ENCODE measurements at places on chromosomes 2 and 18.

- no peak for DNase-seq
Measured at GRCh38 chr2:215002500-215002899, 135.9 kb downstream of the ABCA12 start.

DNA sequence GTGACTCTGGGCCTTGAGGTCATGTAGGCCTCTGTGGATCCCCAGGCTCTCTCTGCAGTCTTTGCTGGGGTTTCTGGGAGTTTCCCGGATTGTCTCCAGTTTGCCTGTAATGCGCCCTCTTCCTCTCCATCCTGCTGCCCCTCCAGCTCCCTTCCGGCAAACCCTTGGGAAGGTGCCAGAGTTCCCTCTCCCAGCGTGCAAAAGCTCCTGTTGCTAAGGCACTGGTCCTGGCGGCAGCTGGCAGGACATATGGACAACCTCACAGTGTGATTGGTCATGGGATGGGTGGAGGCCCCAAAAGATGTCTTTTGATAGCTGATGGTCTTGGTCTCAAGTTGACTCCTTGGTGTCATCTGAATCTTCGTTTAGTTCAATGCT lies 320.1 kb downstream of the CYP26B1 start:
- DNase-seq = no peak

- DNase-seq = no peak
Measured at GRCh38 chr18:32095900-32096229, 4.2 kb downstream of the RNF138 start.

GRCh38 chr2:202771741-202772460 lies 99.7 kb downstream of the ICA1L start:
- DNase-seq = no peak

GRCh38 chr2:236824836-236825235 lies 255.2 kb downstream of the ACKR3 start:
- DNase-seq = no peak

DNA sequence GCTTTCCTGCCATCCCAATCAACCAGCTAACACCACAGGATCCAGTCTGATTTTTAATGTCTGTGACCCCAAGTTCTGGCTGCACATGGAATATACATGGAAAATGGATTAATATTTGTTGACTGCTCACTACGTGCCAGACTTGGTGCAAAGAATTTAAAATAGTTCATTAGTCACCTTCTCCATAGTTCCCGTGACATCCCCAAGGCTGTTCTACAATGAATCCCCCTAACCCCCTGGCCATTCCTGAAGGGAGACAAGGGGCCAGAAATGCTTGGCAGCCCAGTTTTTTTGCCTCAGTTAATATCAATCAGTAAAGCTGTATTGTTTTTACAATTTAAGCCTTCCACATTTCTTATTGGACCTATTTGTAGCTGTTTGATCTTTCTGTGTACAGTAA lies 71.0 kb upstream of the ST3GAL5 start:
- no peak for DNase-seq

GRCh38 chr2:226142463-226142862 lies 657.2 kb downstream of the IRS1 start:
- DNase-seq = no peak

DNA sequence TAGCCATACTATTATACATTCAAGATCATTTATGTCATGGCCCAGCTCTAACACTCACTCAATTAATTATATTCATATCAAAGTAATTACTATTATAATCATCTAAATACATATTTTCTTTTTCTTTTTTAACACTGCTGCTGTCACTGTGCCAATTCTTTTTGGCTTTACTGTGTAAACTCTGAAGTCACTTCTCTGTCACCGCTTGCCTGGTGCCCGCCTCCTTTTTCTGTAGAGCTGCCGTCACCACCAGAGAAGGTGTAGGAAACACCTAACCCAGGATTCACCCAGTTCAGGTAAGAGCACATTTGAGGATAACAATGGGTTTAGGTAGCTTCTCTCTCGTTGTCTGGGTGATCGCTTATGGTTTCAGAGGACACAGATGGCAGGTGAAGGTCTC lies 93.3 kb downstream of the AOX1 start:
- DNase-seq = no peak

GRCh38 chr18:59725142-59725541 lies 27.9 kb upstream of the CCBE1 start:
- no peak for DNase-seq

DNA sequence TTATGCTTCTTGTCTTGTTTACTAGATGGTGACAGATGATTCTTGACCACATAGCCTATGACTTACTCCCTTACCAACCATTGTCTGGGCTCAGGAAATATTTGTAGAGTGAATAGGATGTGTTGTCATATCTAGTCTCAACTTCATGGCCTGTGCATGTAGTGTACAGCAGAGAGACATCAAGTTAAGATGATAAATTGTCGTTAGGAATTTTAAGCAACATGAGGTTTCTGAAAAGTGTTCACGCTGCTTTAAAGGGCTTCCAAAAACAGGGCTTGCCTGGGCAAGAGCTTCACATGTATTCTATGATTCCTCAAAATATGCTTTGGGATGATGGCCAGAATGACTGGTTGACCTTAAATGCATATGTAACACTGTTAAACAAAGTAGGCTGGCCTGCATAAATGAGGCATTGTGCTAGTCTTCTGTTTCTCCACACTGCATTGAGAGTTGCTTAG lies 424.0 kb downstream of the RND3 start:
- no peak for DNase-seq

GRCh38 chr2:231795525-231796327 lies 9.5 kb downstream of the COPS7B start:
- no peak for DNase-seq

DNA sequence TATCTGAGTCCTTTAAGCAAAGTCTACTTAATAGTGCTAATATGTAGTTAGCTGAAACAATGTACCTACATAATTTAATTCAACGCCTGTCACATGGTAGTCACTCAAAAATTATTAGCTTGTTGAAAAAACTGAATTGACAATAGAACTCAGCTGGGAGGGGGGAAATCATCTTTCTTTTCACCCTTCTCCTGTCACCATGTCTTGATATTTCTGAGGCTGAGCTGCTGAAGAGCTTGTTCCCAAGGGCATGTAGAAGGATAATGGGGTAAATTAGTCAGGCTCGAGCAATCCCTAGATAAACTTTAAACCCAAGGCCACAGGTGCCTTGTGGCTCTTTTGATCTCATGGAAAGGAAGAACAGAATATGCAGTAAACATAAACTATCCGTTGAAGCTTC lies 339.6 kb upstream of the LRATD1 start:
- DNase-seq = no peak

- no peak for DNase-seq
Measured at GRCh38 chr18:6627645-6628044, 101.9 kb upstream of the ARHGAP28 start.

DNA sequence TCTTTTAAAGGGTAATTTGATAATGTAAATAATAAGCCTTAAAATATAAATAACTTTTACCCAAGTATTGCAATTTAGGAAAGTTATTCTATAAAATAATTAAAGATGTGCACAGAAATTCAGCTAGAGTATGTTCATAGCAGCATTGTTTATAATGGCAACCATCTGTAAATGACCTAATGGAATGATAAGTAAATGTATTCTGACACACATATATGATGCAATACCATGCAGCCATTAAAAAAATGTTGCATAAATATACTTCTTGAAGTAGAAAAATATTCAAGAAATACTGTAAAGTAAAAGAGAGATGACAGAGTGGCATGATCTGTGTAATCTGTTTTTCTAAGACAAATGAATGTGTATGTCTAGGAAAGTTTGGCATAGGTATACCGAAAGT lies 545.7 kb downstream of the ZEB2 start:
- DNase-seq = no peak

- no peak for DNase-seq
Measured at GRCh38 chr2:56386657-56387056, 202.9 kb downstream of the CCDC85A start.

DNA sequence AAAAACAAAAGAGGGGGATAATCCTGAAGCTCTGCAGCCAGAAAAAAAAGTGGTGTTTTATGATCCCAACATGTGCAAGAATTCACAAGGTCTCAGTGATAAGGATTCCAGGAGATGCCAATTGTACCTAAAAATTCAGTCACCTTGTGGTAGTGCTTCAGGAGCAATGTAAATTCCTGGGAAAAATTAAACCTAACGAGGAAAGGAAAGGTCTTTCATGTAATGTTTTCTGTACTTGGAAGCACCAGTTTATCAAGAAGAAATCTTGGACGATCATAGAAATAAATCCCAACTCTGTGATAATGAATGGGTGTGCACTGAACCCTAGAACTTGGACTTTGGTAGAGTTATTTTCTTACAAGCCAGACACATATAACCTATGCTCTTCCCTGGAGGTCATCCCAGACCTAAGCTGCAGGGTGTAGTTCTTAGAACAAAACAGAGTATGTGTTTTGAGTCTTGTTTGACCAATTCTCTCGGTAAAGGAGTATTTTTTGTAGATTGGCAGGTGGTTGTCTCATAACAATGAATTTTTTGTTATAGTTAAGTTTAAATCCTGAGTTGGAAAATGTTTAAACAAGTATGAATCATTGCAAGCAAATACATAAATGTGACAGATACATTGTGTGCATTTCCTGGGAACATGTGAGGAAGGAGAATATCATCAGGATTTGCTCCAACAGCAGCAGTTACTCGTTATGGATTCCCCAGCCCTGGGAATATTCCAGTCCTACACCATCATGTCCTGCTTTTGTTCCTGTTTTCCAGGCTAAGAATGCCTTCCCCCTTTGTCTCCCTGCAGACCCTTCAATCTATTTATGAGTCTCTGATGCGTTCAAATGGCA lies 224.6 kb downstream of the NAPG start:
- DNase-seq = no peak

DNA sequence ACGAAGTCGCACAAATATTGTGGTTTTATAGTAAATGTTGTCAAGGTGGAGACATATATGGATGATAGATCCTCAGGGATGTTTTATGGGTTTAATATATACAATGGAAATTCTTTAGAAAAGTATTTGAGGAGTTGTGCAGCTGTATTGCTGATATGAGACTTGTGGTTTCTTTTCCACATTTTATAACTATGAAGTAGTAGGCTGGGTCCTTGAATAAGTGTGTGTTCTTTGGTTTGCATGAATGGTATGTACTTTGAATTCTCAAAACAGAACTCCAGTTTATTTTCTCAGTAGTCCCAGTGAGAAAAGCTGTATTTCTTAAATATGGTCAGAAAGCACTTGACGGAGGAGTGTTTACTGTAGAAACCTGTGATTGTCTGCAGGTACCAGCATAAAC lies 42.4 kb downstream of the PLCL1 start:
- no peak for DNase-seq

- DNase-seq = no peak
Measured at GRCh38 chr2:125398738-125399524, 1257.0 kb upstream of the GYPC start.

DNA sequence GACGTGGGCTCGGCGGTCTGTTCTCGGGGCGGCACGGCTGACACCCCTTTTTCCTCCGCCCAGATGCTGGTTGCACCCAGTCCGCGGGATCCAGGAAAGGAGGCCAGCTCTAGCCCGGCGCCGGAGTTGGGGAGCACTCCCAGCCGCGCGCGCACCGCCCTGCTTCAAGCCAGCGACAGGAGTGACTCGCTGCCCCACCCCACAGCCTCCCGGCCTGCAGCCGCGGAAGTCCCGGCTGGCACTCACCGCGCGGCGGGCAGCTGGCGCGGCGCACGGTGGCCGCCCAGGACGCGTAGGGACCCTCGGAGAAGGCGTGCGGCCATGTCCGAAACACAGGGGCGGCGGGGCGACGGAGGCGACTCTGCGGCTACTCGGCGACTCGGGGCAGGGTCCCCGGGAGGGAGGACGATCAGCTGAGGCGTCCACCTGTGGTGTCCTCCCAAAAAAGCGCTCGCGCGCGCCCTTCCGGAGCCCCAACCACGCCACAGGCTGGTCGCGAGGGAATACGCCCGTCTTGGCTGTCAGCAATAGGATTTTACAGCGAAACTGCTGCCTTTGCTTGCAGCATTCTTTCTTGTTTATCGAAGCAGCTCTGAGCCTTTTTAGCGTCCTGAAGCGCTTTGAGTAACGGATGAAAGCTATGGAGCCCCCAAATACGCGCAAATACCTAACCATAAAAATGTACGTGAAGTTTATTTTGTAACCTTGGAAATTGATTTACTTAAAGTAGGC lies at the start of gene ACADL:
Gene ACADL, minus strand, starts transcription at position 507 of the 732 bp plus-strand sequence. Its CDS starts 184 bp downstream, at position 323.
- DNase-seq = no peak

DNA sequence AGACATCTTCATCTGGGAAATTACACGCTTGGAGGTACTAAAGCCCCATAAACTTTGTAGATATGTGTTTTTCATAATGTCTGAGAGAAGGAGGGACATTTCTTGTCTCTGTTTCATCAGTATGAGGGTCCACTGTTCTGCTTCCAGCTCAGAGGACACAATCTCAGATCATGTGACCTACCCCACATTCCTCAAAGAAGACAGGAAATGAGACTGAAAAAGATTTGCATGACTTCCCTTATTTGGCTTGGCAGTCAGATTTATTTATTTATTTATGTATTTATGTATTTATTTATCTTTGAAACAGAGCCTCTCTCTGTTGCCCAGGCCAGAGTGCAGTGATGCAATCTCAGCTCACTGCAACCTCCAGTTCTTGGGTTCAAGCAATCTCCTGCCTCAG lies 463.7 kb upstream of the RGPD4 start:
- no peak for DNase-seq

DNA sequence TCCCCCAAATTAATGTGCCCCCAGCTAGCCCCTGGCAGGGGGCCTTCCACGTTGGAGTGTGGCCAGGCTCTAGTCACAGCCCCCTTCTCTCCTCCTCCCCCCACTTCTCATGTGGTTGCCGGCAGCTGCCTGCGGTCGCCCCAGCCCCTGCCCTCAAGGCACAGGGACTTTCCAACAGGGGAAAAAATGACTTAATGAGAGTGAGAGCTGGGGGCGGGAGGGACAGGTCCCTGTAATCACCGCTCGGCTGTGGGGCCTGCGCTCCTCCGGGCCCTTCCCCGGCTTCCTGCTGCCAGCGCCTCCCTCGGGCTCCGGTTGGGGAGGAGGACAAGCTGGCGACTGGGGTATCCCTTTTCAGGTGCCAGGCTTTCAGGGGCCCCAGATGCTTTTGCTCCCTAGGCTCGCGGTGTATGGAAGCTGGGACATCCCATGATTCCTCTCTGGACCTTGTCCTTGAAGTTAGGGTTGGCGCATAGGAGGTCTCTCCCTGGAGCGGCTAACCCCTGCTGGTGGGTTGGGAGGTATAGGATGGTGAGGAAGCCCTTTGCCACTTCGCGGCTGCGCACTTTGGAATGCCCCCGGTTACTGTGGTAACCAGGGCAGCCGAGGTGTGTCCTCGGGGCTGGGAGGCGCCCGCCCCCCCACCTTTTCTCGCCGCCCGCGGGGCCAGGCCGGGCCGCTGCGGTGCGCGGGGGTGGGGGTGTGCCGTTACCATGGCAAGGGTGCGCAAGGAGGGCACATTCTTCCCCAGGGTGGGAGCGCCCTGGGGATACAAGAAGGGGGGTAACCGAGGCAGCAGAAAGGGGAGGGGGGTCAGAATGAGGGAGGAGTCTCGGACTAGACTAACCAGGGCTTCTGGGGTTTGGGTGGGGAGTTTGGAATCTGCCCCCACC lies 16.1 kb downstream of the WNT10A start:
- peak; percentile 61 for DNase-seq

Data from stimulated activated CD8-positive, alpha-beta memory T cell treated with anti-CD3 and anti-CD28 coated beads, Interleukin-15, amount 100 ng/mL, for 24 hours (primary cell).